Skeletal muscle cell (primary cell): ENCODE measurements at places on chromosomes 2 and 18.
A peak's percentile ranks its signal among the peaks of the same experiment; 100 is the strongest.

GRCh38 chr18:51169731-51170130 lies 27.8 kb downstream of the MEX3C start:
- no peak for DNase-seq

DNA sequence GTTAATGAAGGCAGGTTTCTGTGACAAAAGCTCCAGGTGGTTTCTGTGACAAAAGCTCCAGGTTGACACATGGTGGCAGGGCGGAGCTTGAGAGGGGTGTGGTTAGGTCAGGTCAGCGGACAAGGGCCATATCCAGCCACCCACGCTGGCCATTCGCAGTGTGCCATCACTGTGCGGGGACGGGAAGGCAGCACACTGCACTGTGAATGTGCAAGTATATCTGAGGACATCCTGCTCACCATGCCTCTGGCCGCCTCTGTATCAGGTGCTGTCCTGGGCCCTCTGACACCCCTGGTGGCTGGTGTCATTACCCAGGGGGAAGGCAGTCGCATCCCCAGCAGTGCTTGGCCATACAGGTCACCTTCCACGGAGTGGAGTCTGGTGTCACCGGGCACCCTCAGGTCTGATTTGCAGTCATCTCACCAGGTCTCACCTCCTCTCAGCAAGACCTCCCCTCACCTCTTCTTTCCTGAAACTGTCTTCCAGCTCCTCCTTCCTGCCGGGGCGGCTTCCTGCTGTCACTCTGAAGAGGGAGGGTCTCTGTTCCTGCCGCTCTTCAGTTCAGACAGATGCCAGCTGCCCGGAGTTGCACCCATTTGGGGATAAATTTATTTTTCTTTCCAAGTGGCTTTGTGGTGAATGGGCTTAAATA lies 34.9 kb downstream of the CTIF start:
- no peak for DNase-seq

- no peak for DNase-seq
These were observed 26.8 kb downstream of the SH3BP4 start for GRCh38 chr2:234978466-234979203.

DNA sequence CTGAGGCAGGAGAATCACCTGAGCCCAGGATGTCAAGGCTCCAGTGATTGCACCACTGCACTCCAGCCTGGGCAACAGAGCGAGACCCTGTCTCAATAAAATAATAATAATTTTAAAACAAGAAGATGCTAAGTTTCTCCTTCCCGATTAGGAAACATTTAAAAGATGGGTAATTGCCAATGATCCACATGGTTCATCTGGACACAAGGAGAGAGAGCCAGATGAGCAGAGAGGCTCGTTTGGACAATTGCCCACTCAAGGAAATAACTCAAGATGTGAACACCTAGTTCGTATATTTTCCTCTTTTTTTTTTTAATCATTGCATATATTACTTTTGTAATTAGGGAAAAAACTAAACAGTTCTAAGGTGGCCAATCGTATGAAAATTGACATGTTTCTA lies 3.6 kb upstream of the ACTG2 start:
- no peak for DNase-seq

DNA sequence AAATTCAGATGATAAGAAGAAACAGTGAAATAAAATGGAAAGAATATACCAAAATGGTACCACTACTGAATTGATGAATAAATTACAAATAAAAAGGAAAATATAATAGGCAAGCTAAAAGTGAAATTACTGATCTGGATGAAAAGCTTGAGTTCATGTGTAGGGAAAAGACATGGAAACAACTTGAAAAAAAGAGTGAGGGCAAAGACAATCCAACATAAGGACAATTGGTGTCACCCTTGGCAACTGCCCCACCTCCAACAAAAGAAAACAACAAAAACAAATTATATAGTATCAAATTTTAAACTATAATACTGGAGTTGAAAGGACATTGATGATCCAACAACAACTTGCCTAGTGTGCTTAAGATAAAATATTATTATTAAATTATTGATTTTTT lies 37.6 kb downstream of the PPP1R1C start:
- no peak for DNase-seq

DNA sequence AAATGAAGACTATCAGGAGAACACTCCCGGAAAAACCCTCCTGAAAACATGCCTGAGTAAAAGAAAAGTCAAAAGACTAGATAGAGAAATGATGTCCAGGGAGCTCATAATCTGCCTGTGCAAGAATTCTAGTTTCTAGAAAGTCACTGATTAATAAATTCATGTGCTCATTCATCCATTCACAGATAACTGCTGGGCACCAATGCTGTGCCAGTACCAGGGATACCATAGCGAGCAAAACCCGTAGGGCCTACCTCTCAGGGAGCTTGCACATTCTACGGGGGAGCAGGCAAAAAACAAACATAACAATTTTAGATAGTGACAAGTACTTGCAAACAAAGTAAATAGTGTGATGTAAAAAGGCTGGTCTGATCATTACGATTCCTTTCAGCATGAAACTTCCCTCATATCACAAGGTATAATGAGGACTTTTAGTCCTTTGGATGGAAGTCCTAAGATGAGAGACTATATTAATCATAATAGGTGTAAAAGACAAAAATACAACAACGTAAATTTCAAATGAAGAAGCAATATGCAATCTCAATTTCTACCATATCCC lies 289.9 kb downstream of the AFF3 start:
- DNase-seq: no peak

- DNase-seq: no peak
These were observed 54.2 kb downstream of the MDH1 start for GRCh38 chr2:63642946-63643345.

DNA sequence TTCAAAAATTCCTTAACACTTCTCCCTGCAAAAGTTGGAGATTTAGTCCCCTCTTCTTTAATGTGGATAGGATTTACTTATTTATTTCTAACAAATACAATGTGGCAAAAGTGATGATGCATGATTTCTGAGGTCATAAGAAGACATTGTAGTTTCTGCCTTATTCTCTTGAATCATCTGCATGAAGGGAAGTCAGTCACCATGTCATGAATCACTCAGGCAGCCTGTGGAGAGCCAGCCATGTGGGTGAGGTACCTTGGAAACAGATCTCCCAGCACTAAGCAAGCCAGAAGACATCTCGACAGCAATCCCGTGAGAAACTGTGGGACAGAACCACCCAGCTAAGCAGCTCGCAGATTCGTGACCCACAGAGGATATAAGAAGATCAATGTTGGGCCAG lies 2.7 kb upstream of the ZC3H8 start:
- DNase-seq: no peak

- DNase-seq: no peak
These were observed 22.6 kb upstream of the CYP1B1 start for GRCh38 chr2:38098421-38099098.

- no peak for DNase-seq
These were observed 26.1 kb upstream of the CYP26B1 start for GRCh38 chr2:72173640-72174321.

DNA sequence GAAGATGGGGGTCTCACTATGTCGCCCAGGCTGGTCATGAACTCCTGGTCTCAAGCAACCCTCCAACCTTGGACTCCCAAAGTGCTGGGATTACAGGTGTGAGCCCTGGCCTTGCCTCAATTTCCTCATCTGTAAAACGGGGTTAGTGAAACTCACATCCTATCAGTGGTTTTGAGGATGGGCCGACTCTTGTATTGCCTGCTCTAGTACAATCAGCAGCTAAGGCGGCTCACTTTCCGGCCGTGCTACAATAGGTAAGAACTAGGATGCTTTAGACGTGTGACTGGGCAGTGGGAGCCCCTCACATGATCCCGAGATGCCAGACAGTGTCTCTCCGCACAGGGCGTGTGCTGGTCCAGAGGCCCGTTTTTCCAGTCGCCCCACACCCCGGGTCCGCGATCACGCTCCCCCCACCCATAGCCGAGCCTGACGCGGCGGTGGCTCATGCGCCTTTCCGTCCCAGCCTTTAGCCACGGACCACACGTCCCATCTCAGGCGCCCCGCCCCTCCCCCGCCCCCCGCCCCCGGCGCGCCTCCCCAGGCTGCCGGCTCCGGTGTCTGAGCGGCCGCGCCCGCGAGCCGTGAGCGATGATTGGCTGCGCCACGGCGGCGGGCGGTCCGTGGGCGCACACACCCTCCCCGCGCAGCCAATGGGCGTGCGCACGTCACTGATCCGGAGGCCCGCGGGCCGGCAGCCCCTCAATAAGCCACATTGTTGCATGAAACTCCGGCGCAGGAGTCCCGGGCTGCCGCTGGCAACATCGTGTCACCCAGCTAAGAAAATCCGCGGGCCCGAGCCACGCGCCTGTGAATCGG lies at the start of gene HK2:
Gene HK2, plus strand, starts transcription at position 710 of the 816 bp plus-strand sequence. CDS start 454 bp downstream, outside the sequence.
- DNase-seq: peak; percentile 81

DNA sequence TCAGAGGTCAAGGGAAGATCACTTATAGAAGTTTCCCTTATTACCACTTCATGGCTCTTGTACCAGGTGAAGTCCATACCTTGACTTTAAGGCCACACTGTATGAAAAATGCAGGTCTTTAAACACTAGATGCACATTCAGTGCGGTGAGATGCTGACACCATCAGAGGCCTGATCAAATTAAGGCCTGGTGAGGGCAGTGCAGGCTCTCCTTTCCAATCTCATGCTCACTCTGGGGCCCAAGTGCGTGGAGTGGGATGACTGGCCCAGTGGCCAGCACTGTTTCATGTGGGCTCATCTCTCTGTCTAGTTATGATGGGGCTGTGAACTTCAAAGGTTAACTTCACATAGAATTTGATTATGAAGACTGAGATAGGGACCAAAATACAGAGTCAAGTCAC lies 281.1 kb downstream of the SLC4A3 start:
- DNase-seq: no peak

DNA sequence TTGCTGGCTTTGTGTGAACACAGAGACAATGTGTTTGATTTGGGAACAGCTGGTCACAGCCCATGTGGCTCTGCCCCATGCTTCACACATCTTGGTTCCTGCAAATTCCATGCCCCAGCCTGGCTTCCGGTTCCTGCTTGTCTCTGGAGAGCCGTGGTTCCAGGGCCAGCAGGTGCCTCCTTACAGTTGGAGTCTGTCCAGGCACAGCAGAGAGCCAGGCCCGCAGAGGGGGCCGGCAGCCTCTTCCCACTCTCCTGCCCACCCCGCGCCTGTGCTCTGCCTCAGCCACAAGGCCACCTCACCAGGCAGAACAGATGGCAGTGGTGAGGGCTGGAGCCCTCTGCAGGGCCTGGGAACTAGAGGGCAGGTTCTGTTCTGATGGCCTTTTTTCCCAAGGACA lies 81.5 kb downstream of the LDLRAD4 start:
- no peak for DNase-seq

GRCh38 chr18:45566025-45566740 lies 49.1 kb upstream of the SLC14A2 start:
- peak; percentile 82 for DNase-seq

DNA sequence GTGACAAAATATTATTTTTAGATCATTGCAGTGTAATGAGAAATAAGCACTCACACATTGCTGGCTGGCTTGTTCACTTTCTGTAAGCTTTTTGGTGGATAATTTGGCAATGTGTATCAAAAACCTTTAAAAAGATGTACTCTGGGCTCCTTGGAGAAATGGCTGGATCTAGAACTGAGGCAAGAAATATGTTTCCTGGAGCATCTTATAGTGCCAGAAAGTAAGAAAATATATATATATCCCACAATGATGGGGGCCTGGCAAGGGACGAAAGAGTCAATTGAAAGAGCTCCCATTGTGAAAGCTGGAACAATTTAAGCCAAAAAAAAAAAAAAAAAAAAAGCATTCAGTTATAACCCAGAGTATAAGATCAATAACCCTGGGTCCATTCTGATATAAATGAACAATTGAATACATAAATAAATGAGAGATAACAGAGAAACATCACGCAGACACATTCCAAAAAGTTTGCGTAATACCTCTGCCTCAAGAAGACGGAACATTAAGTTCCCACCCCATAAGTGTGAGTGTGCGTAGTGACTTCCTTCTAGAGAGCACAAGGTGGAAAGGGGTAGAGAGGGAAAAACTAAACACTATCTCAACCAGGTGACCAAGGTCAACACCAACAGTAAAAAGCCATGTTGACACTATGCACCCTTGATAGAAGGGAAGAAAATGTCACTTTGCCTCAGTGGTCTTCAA lies 77.5 kb downstream of the BIN1 start:
- no peak for DNase-seq

- no peak for DNase-seq
These were observed 79.7 kb downstream of the BCL2L11 start for GRCh38 chr2:111200333-111200881.

GRCh38 chr2:62089658-62090057 lies 106.3 kb upstream of the B3GNT2 start:
- DNase-seq: no peak

DNA sequence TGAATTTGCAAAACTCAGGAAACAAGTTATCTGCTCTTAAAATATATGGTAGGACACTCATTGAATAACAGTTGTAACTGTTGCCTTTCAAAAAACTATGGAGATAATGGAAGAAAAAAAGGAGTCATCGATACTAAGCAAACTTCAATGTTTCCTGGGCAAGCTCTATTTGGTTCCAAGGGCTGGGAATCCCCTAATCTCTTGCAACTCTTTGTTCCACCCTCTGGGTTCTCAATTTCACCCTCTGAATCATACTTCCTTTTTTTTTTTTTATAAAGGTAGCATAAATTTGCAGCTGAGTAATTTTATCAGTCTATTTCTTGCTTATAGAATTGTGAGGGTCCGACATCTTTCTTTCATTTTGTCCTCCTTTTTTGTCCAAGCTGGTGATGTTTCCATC lies 36.7 kb downstream of the SLC9A4 start:
- no peak for DNase-seq

DNA sequence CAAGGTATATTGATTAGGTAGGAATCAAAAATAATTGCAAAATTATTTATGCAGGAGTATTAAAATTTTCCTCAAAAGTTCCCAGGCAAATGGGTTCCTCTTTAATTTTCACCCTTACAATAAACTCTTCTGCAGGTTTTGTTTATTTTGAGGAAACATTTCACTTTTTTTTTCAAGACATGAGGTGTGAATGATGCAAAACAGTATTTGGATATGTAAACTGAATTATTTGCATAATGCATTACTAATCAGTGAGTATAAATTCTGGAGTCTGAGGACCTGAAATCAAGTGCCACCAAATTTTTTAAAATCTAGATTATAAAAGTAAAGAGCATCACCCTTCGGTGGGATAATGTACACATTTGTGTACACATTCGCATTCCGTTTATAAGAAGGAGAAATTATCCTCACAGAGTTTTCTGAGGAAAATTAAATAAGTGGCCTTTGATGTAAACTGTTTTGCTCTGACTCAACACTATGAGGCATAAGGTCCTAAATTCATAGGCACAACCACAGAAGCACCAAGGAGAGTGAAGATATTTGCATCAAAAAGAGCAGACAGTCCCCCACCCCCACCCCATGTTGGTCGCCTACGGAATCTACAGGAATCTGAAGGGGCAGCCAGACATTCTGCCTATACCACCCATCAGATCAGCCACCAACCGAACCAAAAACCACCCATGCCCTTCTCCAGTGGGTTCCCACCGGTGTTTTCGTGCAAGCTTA lies 33.1 kb downstream of the BCL11A start:
- no peak for DNase-seq

GRCh38 chr2:47528455-47528854 lies 125.5 kb downstream of the MSH2 start:
- DNase-seq: no peak

DNA sequence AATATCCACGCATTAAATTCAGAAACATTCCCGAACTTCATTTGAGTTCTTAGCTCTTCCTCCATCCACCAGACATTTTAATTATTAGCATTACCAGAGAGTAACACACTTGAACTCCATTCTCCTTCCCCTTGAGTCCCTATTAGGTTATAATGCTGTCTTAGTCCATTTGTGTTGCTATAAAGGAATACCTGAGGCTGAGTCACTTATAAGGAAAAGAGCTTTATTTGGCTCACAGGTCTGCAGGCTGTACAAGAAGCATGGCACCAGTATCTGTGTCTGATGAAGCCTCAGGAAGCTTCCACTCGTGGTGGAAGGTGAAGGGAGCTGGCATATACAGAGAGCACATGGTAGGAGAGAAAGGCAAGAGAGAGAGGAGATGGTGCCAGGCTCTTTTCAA lies 25.4 kb downstream of the TBC1D8 start:
- no peak for DNase-seq
